ENCODE measurements at places on chromosomes 13 and 19.

- DNase-seq: no peak
These were observed 116.4 kb downstream of the TSHZ3 start for GRCh38 chr19:31232871-31233270.

DNA sequence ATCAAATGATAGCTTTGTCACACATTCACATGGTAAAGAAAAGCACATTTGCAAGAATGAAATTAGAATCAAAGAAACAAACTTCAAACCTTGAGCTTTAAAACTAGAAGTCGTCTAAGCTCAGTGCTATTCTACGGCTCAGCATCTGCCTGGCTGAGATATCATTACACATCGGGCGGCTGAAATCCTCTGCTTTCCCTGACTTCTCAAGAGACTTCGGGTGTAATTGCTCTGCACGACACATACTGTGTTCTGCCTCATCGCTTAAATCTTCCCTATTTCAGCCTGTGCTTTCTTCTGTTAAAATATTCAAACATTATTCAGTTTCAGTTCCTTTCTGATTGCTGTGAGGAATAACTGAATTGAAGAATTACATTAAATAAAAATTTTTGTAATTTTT lies 265.3 kb downstream of the NALCN start:
- DNase-seq: no peak

DNA sequence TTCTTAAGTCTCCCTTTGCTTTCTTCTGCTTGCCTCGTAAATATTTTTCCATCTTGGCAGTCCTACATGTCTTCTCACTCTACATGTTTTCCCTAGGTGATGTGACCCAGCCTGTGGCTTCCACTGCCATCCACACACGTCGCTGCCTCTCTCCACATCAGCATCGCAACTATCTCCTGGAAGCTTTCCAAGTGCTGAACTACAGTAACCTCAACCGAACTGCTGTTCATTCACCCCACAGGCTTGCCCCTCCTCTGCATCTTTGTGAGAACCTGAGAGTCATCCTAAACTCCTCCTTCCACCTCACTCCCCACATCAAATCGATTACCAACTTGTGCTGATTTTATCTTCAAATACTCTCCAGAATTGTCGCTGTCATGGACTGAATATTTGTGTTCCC lies 41.2 kb upstream of the USPL1 start:
- no peak for DNase-seq

DNA sequence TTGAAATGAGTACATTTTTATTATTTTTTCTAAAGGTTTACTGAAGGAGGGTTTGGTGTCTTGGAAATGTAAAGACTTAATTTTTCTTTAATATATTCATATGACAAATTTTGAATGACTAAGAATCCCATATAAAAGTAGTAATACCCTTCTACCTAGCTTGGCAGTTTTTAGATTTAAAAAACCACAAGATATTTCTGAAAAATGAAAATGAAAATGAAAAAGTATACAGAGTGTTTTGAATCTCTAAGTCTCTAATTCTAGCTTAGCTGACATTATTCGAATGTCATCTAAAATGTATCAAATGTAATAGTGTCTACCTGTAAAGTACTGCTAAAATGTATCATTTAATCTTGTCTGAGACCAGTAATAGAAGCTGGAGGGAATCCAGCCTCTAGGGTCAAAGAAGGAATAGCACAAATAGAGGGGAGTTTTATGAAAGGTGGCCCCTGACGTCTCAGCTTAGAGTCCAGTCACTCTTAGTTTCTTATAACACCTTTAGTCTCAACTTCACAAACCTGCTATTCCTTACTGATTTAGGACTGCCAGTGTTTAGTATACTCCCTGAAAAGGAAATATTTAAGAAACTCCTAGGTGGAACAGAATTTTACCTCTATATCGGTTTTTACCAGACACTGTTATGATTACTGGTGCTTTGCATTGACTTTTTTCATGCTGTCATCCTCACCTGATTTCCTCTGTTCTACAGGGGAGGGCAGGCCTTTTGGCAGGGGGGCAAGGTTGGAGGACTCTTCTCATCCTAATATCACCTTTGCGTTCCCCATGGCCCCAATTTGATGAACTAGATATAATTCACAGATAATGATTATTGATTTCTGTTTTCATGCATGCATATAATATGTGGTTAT lies 16.2 kb upstream of the MIR17HG start:
- DNase-seq: no peak

- no peak for DNase-seq
These were observed 22.7 kb upstream of the MBNL2 start for GRCh38 chr13:97199451-97199850.

DNA sequence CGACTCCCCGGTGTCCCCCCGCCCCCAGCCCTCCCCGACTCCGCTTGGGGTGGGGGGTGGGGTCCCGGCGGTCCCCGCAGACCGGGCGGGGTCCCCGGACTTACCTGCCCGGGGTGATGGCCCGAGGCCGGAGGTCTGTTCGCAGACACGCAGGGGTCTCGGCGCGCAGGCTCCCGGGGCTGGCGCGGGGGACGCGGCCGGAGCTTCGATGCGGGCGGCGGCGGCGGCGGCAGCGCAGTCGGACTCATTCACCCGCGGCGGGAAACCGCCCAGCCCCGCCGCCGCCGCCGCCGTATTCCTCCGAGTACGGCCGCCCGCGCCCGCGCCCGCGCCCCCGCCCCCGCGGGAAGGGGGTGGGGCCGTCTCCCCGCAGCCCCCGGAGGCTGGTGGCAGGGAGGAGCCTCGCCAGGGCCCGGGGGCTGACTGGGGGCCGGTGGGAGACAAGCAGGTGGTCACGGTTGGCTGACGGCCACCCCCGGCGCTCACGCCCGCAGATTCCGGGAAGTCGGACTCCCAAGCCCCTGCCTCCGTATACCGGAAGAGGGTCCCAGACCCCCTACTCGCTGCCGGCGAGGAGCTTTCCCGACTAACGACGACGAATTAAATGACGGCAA lies at the start of gene C2CD4C:
TSS of gene C2CD4C (minus strand) at position 246 of the 614 bp plus-strand sequence. CDS start 786 bp downstream, outside the sequence.
- no peak for DNase-seq

- no peak for DNase-seq
These were observed 14.5 kb downstream of the SHISA2 start for GRCh38 chr13:26037302-26037701.

GRCh38 chr19:5694956-5695648 lies 5.0 kb downstream of the RPL36 start:
- no peak for DNase-seq

- no peak for DNase-seq
These were observed 186.5 kb downstream of the NHLRC3 start for GRCh38 chr13:39224671-39225240.

DNA sequence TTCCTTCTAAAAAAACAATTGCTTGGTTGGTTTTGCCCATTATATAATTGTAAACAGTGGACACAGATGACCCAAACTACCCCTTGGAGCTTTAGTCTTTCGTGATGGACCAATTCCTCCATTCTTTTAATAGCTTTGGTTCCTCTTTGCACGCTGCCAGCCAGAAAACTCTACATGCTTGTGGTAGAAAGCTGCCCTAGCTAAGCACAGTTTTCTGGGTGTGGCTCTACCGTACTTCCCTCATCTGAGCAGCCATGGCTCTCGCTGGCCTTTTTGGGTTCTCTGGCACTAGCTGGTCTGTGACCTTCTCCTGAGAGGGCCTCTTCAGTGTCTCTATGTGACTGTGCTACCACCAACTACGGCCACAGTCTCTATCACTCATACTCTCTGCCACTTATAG lies 29.9 kb upstream of the CEBPA start:
- DNase-seq: no peak

- DNase-seq: no peak
These were observed 1272.1 kb upstream of the PCDH20 start for GRCh38 chr13:62687732-62688131.

GRCh38 chr13:23377983-23378632 lies 55.4 kb downstream of the SACS start:
- no peak for DNase-seq

DNA sequence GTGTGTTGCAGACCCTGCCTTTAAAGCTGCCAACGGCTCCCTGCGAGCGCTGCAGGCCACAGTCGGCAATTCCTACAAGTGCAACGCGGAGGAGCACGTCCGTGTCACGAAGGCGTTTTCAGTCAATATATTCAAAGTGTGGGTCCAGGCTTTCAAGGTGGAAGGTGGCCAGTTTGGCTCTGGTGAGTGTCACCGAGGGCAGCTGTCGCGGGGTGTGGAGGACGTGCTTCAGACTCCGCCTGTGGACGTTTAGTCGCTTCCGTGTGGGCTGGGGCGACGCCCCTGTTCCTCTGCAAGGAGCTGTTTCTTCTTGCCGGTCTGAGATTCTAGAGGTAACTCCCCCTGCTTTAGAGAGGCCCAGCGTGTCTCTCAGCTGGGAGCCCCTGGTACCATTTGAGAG lies 24.5 kb downstream of the LAMP1 start:
- DNase-seq: no peak

DNA sequence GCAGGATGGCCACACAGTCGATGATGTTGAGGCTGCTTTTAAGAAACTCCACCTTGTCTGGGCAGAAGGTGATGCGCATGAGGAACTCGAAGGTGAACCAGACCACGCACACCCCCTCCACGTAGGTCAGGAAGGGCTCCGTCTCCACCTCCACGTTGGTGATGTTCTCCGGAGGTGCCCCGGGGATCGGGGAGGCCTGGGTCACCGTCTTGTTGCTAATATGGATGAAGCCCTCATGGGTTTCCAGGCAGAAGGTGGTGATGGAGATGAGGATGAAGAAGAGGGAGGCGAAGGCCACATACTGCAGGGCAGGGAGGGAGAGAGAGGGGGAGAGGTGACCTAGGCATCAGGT lies 5.4 kb downstream of the KCNC3 start:
- DNase-seq: no peak

- DNase-seq: no peak
These were observed 3.7 kb upstream of the CLPTM1 start for GRCh38 chr19:44951179-44952159.

DNA sequence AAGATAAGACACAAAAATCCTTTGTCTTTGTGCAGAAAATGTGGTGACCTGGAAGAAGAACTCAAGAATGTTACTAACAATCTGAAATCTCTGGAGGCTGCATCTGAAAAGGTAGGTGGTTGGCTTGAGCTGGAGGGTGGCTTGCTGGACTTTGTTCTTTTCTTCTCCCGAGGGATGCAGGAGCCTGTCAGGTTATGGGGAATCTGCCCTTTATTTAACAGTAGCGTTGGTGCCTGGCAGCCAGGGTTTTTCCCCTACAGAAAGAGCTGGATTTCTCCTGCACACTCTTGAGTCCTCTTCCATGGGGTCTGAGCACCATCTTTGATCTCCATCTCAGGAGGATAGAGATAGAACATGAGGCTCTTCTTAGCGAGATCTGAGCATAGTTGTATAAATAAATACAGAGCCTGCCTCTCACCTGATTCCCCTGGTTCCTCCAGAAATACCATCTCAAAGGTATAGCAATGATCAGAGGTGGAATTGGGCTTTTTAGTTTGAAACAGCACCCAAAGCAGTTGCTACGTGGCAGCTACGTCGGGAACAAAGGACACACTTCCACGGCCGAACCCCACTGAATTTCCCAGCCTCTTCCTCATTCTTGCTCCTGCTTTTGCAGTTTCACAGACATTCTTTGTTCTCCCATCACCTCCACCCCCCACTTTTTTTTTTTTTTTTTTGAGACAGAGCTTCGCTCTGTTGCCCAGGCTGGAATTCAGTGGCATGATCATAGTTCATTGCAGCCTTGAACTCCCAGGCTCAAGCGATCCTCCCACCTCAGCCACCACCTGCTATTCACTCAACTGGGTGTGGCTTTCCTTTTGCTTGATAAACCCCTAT lies 12.9 kb downstream of the TPM4 start:
- DNase-seq: no peak

- DNase-seq: no peak
These were observed 152.6 kb upstream of the KL start for GRCh38 chr13:32863596-32863995.

DNA sequence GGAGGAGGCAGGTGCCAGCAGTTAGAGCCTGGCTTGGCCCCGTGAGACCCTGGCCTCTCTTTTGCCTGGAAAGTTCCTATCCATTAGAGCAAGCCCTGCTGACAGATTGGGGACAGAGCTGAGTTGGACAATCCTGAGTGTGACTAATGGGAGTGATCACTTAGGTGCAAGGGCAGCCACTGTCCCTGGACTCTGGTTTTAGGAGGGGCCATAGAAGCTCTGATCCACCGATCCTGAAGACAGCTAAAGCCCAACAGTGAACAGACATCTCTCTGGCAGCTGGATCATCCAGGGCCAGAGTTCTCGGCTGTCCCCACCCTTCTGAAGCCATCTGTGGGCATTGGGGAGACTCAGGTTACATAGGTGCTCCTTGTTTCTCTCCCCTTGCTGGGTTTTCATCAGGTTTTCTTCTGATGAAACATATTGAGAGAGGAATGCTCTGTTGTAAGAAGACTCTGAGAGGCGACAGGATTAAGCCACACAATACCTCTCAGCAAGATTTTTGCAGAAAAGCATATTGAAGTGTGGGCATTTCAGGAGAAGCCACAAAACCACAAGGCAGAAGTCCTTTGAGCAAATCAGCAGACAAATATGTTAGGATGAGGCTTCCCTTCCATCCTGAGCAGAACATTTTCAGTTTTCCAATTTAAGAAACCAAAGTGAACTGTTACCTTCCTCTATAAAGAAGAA lies 288.0 kb upstream of the MAB21L1 start:
- no peak for DNase-seq

DNA sequence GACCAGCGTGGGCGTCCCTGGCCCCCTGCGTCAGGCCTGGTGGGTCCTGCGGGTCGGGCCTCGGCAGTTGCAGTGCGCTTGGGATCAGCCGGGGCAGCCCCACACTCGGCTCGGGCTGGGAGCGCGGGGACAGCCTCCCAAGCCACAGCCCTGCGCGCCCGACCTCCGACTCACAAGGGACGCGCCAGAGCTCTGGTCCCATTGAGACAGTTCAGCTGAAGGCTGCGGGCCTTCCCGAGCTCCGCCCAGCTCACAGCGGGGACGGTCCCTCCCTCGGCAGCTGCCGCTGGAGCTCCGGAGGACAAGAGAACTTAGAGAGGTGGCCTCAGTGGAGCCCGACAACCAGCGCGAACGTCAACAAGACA lies 45.7 kb upstream of the ZNF730 start:
- no peak for DNase-seq

GRCh38 chr19:14337510-14337909 lies 43.7 kb upstream of the ADGRE5 start:
- DNase-seq: no peak

DNA sequence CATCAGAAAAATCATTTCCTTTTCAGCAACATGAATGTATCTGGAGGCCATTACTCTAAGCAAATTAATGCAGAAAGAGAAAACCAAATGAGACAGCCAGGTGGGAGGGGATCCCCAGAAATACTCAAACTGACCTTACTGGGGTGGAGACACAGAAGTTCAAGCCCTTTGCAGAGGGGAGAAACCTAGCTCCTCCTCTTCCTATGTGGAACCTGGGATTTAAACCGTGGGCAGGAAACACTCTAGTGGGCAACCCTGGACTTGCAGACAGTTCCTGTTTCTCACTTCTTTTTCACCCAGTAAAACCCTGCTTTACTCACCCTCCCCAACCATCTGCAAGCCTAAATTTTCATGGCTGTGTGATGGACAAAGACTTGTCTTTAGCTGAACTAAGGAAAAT lies 61.3 kb downstream of the SLITRK6 start:
- no peak for DNase-seq

GRCh38 chr13:112984954-112985802 lies 16.2 kb downstream of the MCF2L start:
- DNase-seq: no peak
